Left renal pelvis (tissue), 4 donors: ENCODE measurements at places on chromosomes 6 and 20. TPM values are rescaled to one million over a fixed set of nuclear protein-coding genes. Genes with fewer than 3 reads are reported as not detected.

Gene GUCA1A
- 0.38 TPM for polyA plus RNA-seq

Gene SRMS
- not detected for polyA plus RNA-seq

Gene RGS17
- 3.1 TPM for polyA plus RNA-seq

Gene TBP
- polyA plus RNA-seq = 22.7 TPM

Gene TMC2
- 0.09 TPM for polyA plus RNA-seq

Gene TMEM200A
- 24.7 TPM for polyA plus RNA-seq

Gene CYP24A1
- polyA plus RNA-seq = 0.15 TPM

Gene SOX4
- polyA plus RNA-seq = 131 TPM
